ENCODE measurements at places on chromosomes 4 and X. TPM values are rescaled to one million over a fixed set of nuclear protein-coding genes. Genes with fewer than 3 reads are reported as not detected.

GAGE13 gene
- total RNA-seq, result not detected

PAGE2B gene
- not detected for total RNA-seq

GYPA gene
- total RNA-seq, result not detected

TEX13B gene
- total RNA-seq, result not detected

GABRE gene
- total RNA-seq, result 27.2 TPM

LUZP4 gene
- total RNA-seq, result not detected

All from A549 treated with ZK216348 at 1 μM for 4 hours (cell line).